Activated T-cell treated with anti-CD3 and anti-CD28 coated beads for 48 hours (primary cell): ENCODE measurements at places on chromosomes 3 and 15.
A peak's percentile ranks its signal among the peaks of the same experiment; 100 is the strongest.

- no peak for DNase-seq
Measured at GRCh38 chr3:51401735-51402134, 10.7 kb downstream of the RBM15B start.

DNA sequence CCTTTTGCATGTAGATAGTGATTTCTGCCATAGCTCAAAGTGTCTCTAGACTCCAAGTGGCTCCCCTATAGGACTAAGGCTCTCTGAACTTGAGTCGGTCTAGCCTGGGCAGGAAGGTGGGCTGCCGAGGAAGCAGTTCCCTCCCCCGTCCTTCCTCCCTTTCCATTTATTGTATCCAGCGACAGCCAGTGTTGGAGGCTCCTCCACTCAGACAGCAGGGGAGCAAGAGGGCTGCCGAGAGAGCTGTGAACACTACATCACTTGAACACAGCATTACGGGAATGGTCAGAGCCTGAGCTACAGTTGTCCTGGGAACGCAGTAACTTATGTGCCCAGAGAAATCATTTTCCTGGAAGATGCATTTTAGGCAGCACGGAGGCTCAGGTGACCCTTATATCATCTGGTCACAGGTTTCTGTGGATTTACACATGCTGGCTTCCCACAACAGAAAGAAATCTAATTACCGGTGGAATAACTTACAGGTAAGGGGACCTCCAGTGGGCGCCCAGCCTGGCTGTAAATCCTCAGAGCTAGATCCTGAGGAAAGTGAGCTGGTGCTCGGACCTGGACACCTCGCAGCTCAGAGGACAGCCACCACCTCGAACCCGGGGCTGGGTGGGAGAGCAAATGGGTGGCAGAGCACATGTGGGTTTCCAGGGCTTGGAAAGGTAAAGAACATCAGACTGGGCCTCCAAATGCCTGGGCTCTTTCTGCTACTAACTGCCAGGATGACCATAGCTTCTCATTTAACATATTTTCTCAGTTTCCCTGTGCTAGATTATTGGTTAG is 197.1 kb downstream of the UACA start:
- DNase-seq = no peak

- no peak for DNase-seq
Measured at GRCh38 chr3:127159543-127159942, 33.4 kb upstream of the PRR23E start.

DNA sequence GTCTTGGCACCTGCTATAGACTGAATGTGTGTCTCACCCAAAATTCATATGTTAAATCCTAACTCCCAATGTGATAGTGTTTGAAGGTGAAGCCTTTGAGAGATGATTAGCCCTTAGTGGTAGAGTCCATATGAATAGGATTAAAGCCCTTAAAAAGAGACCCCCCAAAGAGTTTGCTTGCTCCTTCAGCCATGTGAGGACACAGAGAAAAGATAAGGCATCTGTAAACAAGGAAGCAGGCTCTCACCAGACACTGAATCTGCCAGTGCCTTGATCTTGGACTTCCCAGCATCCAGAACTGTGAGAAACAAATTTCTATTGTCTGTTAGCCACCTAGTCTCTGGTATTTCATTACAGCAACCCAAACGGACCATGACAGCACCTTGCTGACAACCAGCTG is 16.6 kb downstream of the KPNA1 start:
- DNase-seq = no peak

DNA sequence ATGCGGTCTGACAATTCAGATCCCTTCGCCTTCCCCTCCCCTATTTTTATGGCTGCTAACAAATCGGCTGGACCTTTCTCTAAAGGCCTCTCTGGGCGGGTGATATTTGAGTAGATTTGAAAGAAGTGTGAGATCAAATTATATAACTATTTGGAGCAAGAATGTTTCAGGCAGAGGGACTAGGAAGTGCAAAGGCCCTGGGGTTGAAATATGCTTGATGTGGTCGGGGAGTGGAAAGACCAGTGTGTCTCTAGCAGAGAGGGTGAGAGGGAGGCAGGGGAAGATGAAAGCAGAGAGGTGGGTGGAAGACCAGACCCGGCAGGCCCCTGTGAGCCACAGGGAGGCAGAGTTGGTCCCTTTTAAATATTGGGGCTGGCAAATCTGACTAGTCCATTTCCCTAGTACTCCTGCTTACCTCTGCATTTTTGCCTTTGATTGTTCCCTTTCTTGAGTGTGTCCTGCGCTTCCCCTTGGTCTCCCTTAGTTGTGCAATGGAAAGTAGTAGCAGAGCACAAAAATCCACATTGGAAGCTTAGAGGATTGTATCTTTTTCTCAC is 32.3 kb downstream of the SLCO3A1 start:
- no peak for DNase-seq

DNA sequence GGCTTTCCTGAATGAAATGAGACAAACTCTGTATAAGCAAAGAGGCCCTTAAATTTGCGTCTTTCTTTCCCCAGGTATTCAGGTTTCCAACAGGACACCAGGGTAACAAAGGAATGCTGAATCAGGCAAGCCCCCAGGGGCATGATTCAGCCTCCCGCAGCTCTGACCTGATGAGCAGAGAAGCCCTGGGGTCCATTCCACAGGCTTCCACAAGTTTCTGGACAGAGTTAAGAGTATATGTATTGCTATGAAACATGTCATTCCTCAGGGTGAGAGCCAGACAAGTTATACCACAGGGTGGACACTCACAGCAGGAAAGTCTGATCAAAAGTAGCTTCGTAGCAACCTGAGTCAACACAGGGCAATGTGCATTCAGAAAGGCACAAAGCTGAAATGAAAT is 68.1 kb upstream of the CTNNB1 start:
- DNase-seq = no peak

DNA sequence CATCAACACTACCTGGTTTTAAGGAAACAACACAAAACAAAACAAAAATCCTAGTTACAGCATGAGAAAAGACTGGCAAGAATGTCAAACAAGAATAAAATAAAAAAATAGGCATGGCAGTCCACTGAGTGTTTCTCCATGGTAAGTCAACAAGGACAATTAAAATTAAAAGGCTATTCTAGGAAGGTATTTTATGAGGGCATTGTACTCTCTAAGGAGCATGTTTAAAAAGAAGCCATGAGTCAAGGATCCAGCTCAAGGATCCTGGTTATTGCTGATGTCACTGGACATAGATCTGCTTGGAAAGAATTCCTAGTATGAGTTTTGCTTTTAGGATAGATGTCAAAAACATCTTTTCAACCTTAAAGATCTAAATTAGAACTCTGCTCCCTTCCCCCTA is 106.7 kb downstream of the MYO5A start:
- DNase-seq = no peak

DNA sequence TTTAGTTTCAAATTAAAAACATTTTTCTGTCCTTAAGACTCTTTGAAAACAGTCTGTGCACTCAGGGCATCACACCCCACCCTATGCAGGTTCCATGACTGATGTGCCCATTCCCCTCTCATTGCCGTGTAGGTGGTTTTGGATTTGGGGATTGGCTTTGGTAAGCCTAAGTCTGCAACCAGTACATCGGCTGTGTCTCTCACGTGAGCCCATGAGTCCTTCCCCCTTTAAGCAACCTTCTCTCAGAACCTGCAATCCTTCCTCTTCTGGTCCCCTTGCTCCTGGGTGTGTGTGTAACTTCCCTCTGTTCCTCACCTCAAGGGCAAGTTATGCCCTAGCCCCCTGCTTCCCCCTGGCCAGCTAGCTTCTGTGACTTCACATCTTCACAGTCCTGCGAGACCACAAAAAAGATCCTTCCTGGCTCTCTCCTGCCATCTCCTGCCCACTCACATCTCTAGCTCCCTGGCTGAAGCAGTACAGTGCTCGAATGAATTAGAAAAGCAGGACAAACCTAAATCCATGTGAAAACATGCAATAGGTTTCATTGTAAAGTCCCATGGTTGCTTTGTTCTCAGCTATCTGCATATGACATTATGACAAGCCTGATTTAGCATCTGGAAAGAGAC is 126.7 kb downstream of the UACA start:
- no peak for DNase-seq

- no peak for DNase-seq
Measured at GRCh38 chr3:81300324-81300927, 461.0 kb downstream of the GBE1 start.

DNA sequence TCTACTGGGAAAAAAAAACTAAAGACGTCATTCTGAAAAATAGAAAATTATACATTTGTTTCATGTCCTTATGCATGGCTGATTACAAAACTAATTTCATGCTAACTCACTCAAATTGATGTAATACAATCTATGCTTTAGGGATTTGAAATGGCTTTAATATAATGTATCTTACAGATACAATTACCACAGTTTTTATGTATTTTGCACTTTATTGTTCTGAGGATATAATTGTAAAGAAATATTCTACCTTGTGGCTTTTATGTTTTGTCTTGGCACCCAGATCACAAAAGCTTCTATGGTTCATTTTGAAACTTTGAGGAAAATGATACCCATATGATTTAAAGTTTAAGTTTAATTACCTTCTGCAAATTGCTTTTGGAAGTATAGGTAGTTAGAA is 122.5 kb downstream of the PLCL2 start:
- no peak for DNase-seq

DNA sequence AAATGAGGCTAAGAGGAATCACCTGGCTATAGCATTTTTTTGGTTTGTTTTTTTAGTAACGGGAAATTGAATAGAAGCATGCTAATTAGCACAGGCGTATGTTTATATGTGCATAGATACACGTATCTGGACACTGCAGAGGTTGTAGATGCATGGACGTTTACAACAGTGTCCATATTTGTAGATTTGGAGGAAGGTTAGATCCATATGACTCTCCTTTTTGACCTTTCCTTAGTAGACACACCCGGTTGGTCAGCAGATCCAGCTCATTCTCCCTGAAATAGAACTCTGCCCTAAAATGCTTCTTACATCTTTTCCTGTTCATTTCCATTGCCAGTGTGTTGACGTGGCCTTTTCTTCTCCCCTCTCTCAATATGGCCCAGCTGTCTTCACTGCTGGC is 60.1 kb downstream of the SLCO3A1 start:
- DNase-seq = no peak

GRCh38 chr3:120780977-120781376 is 38.4 kb downstream of the GTF2E1 start:
- DNase-seq = no peak

DNA sequence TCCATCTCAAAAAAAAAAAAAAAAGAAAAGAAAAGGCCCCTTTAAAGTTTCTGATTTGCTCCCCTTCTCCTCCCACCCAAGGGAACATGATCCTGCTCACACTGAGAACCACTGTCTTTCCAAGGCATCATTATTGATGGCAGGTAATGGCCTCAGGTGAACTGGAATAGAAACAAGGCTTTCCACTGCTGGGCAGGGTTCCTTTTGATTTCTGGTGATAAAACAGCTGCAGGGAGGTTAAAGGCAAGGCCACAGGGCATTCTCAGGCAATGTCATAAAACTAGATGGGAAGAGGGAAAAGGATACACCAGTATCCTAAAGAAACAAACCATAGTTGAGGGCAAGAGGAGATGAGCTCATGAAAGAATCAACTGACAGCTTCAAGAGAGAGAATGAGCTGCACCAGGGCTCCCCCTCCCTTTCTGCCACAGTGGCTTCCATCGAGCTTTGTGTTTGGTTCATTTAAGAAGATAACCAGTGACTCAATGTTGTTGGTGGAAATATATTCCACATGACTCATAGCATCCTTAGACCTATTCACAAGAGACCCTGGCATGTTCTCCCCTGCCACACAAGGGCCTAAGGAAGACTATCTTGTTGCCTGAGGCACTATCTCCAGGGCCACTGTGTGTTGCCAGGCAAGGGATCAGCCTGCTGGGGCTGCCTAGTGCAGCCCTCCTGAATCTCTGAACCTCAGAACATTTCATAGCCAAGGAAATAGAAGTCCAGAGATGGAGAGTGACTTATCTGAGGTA is 86.4 kb downstream of the WDR76 start:
- no peak for DNase-seq

DNA sequence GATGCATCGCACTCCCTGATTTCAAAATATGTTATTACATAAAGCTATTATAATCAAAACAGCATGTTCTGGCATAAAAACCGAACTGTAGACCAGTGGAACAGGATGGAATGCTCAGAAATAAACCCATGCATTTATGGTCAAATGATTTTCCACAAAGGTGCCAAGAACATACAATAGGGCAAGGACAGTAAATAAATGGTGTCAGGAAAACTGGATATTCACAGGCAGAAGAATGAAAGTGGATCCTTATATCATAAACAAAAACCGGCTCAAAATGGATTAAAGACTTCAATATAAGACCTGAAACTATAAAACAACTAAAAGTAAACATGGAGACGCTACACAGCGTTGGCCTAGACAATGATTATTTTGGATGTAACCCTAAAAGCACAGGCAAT is 22.6 kb downstream of the USP50 start:
- no peak for DNase-seq

GRCh38 chr15:68499620-68500312 is 67.8 kb upstream of the ITGA11 start:
- no peak for DNase-seq

DNA sequence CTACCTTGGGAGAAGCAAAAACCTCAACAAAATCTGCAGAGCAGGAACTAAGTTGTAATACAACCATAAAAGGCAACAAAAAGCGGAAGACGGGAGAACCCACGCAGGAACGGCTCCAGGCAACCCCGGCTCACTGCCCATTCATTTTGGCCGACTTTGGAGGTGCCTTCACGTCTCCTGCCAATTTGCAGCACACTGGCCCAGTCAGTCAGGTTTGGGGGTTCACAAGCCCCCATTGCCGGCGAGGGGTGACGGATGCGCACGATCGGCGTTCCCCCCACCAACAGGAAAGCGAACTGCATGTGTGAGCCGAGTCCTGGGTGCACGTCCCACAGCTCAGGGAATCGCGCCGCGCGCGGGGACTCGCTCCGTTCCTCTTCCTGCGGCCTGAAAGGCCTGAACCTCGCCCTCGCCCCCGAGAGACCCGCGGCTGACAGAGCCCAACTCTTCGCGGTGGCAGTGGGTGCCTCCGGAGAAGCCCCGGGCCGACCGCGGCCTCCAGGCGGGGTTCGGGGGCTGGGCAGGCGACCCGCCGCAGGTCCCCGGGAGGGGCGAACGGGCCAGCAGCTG is 463 bp downstream of the TERC start:
- peak; percentile 60 for DNase-seq

DNA sequence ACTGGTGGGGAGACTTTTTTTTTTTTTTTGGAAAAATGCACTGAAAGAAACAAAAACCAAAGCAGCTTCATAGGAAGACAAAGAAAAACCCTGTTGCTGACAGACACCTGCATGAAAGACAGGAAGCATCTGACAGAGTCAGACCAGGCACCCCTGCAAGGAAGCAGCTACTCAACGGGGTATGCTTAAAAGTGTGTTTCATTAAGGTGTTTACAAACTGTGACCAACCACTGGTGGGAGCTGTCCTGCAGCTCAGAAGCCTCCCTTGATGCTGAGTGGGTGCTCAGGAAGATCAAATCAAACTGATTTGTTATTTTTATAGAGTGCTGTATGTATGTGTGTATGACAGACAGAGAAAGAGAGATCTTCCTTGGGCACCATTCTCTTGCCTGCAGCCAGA is 34.7 kb upstream of the AGBL1 start:
- no peak for DNase-seq

GRCh38 chr15:50140983-50141382 is 21.9 kb upstream of the ATP8B4 start:
- DNase-seq = no peak

DNA sequence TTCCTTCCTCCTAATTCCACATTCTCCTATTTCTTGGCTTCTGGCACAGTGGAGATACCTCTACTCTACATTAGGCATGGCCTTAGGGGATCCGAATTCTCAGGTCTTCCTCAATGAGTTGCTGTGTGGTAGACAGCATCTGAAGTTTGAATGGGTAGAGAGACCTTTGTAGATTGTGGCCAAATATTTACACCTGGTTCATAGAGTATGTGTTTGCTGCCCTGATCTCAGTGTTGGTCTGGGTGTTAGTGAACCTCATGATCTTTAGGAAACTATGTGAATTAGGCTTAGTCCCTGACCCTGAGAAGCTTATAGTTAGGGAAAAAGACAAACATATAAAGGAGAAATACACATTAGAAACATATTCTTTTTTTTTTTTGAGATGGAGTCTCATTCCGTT is 75.8 kb downstream of the LPP start:
- DNase-seq = no peak
